HEK293T (cell line): ENCODE measurements at places on chromosomes 7 and 10.

GRCh38 chr7:128974241-128974934 lies 36.7 kb downstream of the IRF5 start:
- no peak for DNase-seq

- no peak for DNase-seq
Measured at GRCh38 chr10:63666836-63667383, 145.7 kb downstream of the REEP3 start.

GRCh38 chr7:36545291-36545690 lies 155.6 kb downstream of the ANLN start:
- no peak for DNase-seq

DNA sequence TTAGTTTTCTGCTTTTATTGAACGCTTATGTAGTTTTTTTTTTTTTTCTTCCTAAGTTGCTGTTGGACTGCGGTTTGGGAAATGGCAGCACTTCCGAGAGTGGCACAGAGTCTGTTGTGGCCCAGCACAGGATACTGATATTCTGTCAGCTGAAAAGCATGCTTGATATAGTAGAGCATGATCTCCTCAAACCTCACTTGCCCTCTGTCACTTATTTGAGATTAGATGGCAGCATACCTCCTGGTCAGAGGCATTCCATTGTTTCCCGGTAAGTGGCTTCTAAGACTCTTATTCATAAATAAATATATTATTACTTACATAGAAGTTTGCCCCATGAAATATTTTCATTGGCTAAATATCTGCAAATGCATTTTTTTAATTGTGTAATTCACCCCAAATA lies 101.1 kb downstream of the BTAF1 start:
- DNase-seq, result no peak

GRCh38 chr7:28311670-28312069 lies 100.6 kb upstream of the CREB5 start:
- no peak for DNase-seq

DNA sequence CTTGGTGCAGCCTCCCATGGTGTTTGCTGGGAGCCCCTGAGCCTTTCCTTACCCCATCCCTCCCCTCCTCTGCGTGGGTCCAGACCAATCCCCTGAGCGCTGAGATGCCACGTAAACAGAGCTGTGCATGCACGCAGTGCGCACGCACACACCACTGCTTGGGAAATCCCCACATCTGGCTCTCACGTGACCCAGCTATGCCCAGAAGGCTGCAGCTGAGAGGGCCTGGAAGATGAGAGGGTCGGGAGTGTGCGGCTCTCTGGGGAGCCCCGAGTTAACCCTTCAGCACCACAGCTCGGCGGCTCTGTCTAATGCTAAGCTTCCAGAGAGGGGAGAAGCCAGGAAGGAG lies 177.2 kb downstream of the SH3PXD2A start:
- no peak for DNase-seq

DNA sequence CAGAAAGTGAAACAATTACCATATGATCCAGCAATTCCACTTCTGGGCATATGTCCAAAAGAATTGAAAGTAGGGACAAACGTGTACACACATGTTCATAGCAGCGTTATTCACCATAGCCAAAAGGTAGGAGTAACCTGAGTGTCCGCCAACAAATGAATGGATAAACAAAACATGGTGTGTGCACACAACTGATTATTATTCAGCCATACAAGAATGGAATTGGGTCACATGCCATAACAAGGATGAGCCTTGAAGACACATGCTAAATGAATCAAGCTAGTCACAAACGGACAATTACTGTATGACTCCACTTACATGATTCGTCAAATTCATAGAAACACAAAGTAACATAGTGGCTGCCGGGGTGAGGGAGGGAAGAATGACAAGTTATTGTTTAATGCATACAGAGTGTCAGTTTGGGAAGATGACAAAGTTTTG lies 4.1 kb upstream of the OIT3 start:
- DNase-seq, result no peak

DNA sequence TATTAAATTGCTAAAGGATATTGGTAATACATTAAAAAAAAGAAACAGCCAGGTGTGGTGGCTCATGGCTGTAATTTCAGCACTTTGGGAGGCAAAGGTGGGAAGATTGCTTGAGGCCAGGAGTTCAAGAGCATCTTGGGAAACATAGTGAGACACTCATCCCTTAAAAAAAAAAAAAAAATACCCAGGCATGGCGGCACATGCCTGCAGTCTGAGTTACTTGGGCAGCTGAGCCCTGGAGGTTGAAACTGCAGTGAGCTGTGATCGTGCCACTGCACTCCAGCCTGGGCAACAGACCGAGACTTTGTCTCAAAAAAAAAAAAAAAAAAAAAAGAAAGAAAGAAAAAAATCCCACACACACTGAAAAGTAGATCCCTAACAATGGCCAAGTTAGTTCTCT lies 59.7 kb downstream of the MACC1 start:
- no peak for DNase-seq

- peak; percentile 25 for DNase-seq
Measured at GRCh38 chr7:29839302-29839701, 33.0 kb downstream of the WIPF3 start.

DNA sequence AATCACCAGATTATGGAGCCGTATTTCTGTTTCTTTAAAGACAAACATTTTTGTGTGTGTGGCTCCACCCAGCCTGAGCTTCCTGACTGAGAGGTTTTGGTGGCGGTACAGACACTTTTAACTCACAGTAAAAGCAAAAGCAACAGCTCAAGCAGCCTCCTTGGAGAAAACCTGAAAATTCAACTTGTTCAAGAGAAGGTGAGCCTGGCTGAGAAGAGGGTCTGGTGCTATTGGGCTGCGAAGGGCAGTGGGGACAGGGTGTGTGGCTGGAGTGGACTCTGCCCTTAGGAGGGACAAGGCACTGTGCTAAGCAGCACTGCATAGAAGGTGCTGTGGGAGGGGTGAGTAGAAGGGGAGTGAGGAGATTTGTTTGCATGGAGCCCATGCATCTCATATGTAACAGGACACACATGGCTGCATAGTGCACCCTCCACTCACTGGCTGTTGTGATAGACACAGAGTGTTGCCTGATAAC lies at the start of gene GIMAP7:
GIMAP7 (plus strand) TSS at position 125 of the 475 bp plus-strand sequence. CDS start 5,103 bp downstream, outside the sequence.
- DNase-seq, result no peak
